Germinal center (tissue), 1 donor: ENCODE measurements at places on chromosomes 1 and 21.

DNA sequence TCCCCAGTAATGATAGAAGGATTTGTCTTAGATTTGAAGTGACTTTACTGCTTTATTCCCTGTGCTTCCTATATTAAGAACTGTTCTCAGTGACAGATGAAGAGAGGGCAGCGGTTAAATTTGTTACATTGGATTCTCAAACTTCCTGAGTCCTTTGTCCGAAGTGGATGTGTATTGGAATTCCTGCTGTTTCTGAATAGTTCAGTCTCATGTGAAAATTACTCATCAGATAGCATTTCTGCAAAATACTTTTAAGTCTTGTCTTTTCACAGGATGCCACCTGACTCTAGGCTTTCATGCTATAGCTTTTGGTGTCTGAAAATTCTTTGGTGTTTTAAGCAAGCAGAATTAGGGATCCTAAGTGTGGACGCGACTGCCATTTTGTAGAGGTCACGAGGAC lies 83.6 kb downstream of the PRDM2 start:
- DNase-seq: no peak

- no peak for DNase-seq
These were observed 5.2 kb upstream of the EXTL1 start for GRCh38 chr1:26016258-26016952.

DNA sequence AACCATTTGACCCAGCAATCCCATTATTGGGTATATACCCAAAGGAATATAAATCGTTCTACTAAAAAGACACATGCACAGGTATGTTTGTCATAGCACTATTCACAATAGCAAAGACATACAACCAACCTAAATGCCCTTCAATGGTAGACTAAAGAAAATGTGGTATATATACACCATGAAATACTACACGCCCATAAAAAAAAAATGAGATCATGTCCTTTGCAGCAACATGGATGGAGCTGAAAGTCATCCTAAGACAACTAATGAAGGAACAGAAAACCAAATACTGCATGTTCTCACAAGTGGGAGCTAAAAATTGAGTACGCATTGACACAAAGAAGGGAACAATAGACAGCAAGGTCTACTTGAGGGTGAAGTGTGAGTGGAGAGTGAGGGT lies 72.0 kb downstream of the EIF4G3 start:
- DNase-seq: no peak

GRCh38 chr1:220565670-220566069 lies 37.7 kb downstream of the MARK1 start:
- no peak for DNase-seq
